ENCODE measurements at places on chromosomes 12 and 14. TPM values are rescaled to one million over a fixed set of nuclear protein-coding genes. Genes with fewer than 3 reads are reported as not detected.

Gene RAPGEF3
- 16.8 TPM for polyA plus RNA-seq

Gene SPX
- polyA plus RNA-seq = 13.3 TPM

Gene TMEM121
- polyA plus RNA-seq = 3.3 TPM

Gene PAH
- polyA plus RNA-seq = 0.05 TPM

Gene TAS2R46
- not detected for polyA plus RNA-seq

Gene CDCA4
- polyA plus RNA-seq = 19.4 TPM

Gene WNT1
- not detected for polyA plus RNA-seq

Gene CMTM5
- polyA plus RNA-seq = 2.3 TPM

Gene GLT1D1
- 2.9 TPM for polyA plus RNA-seq

Gene CLEC9A
- 1.8 TPM for polyA plus RNA-seq

Gene TAS2R42
- not detected for polyA plus RNA-seq

Gene SLC24A4
- 0.45 TPM for polyA plus RNA-seq

Gene LRRK2
- 5.0 TPM for polyA plus RNA-seq

Gene SVOP
- 0.08 TPM for polyA plus RNA-seq

Gene STAC3
- polyA plus RNA-seq = 2.9 TPM

Gene ABHD12B
- polyA plus RNA-seq = 0.45 TPM

Gene SCNN1A
- polyA plus RNA-seq = 2.6 TPM

Gene FBLN5
- 105 TPM for polyA plus RNA-seq

Gene FUT8
- polyA plus RNA-seq = 30.0 TPM

Gene PPTC7
- polyA plus RNA-seq = 14.4 TPM

Gene GLIPR1L1
- polyA plus RNA-seq = 0.76 TPM

Gene YLPM1
- polyA plus RNA-seq = 94.4 TPM

Measured in right lung (tissue), 10 donors.